Activated CD8-positive, alpha-beta memory T cell treated with anti-CD3 and anti-CD28 coated beads for 4 hours (primary cell): ENCODE measurements at places on chromosomes 16 and 17.
A peak's percentile ranks its signal among the peaks of the same experiment; 100 is the strongest.

DNA sequence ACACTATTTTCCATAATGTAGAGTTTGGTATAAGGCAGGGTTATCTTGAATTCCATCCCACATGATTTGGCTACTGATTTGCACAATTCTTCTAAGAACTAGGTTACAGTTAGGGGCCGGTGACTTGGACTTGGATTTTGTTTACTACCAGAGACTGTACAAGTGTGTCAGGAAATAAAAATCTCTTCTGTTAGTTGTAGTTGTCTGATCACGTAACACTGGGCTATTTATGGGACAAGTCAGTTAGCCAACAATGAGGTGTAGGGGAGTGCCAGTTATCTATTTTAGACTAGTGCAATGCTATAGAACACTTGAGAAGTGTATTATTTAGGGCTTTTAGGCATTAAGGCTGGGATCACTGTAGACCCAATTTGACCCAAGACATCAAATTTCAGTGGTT is 39.7 kb upstream of the GHDC start:
- no peak for DNase-seq

DNA sequence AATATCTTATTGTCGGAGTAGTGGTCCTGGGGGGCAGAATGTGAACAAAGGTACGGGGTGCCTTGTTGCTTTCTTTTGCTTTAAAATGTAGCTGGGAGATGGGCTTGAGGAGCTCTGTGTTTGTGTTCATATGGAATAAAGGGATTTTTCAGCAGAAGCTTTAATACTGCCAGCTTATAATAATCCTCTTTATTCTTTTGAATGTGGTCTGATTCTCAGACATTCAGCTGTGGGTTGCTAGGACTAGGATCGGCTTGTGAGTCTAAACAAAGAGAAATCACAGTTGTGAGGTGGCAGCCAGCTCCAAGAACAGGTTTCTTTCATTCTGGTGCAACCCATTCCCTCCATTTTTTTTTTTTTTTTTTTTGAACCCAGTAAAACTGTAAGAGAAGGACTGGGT is 7.2 kb downstream of the MRPL58 start:
- no peak for DNase-seq

GRCh38 chr17:72455562-72455961 is 334.7 kb downstream of the SOX9 start:
- no peak for DNase-seq

GRCh38 chr17:75624021-75624420 is 9.2 kb upstream of the SMIM5 start:
- no peak for DNase-seq

GRCh38 chr17:59485946-59486345 is 79.5 kb upstream of the DHX40 start:
- DNase-seq: no peak

DNA sequence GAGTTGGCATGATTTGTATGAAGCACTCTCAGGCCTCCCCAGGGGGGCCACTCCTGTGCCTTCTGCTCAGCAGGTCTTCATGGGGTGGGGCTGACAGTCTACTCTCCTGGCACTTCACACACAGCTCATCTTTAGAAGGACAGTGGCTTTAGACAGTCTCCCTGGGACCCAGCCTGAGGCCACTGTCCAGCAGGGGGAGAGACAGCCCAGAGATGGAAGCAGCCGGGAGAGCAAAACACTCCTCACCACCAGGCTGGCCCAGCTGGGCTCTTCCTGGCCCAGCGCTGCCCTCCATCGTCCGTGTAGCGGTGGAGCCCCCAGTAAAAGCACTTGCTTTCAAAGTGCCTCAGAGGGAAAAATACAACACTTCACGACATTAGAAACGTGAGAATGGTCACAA is 62.0 kb upstream of the CRHR1 start:
- no peak for DNase-seq

DNA sequence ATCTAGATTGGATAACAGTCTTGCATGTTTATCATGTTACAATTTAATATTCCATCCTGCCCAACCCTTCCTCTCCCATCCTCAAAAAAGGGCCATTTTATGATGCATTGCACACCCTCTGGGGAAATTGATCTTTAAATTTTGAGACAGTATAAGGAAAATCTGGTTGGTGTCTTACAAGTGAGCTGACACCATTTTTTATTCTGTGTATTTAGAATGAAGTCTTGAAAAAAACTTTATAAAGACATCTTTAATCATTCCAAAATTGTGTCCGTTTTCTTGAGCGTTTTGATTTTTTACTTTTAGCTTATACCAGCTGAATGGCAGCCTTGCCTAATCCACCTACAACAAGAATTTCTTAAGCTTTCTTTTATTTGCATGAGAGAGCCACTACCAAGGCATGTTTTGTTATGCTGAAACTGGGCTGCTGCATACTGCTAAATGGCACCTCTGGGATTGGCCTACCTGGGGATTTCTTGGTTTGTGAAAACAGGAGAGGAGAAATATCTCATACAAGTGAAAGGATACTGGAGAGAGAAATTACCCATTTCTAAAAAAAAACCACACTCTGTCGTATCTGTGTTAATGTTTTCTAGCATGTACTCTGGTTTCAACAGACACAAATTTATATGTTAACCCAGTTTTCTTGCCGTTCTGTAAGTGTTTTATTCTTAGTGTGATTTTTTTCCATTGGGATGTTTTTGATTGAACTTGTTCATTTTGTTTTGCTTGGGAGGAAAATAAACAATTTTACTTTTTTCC is 52.2 kb downstream of the TUBD1 start:
- no peak for DNase-seq

- DNase-seq: no peak
Observed at GRCh38 chr17:35286120-35286781, 43.4 kb downstream of the SLFN5 start.

DNA sequence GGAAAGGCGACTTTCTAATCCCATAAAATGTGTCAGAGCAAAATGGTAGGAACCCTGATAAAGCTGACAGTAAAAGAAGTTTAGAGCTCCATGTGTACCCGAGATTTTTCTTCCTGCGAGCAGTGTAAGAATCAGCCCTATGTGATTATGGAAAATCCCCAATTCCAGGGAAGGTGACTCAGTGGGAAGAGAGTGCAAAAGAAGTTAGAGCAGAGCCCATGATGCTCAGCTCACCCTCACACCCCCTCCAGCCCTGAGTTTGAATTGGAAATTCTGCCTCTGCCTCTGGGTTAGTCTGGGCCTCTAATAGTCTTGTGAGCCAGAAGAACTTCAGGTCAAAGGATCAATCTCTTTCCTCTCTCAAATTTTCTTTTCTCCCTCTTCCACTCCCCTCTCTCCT is 12.5 kb downstream of the C17orf78 start:
- DNase-seq: no peak

- no peak for DNase-seq
Observed at GRCh38 chr16:86292942-86293341, 217.4 kb upstream of the FOXF1 start.

GRCh38 chr16:3988011-3988410 is 107.5 kb upstream of the CREBBP start:
- DNase-seq: no peak

GRCh38 chr17:46916211-46916610 is 6.7 kb upstream of the GOSR2 start:
- DNase-seq: no peak

GRCh38 chr16:58022601-58023371 is 2.8 kb upstream of the MMP15 start:
- no peak for DNase-seq

- DNase-seq: no peak
Observed at GRCh38 chr16:58399718-58400633, 7.7 kb downstream of the GINS3 start.

GRCh38 chr16:15477802-15478201 is 43.4 kb downstream of the BMERB1 start:
- DNase-seq: no peak

DNA sequence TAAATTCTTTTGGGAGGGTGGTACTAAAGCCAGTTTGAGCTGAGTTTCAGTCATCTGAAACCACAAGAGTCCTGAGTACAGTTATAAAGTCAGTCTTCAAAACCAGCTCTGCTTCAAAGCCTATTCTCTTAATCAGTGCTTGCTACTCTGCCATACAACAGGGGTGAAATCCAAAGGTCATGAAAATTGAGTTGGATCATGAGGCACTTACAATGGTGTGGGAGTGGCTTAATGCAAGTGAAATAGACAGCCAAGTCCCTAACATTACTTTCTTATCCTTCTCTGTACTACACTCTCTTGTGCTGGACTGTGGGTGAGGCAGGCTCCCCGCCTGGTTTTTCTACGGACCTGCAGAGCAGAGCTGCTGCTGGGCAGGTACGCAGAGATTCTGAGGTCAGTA is 12.4 kb downstream of the CBLN1 start:
- no peak for DNase-seq

GRCh38 chr16:3573146-3573815 is 3.9 kb downstream of the NLRC3 start:
- DNase-seq: no peak

DNA sequence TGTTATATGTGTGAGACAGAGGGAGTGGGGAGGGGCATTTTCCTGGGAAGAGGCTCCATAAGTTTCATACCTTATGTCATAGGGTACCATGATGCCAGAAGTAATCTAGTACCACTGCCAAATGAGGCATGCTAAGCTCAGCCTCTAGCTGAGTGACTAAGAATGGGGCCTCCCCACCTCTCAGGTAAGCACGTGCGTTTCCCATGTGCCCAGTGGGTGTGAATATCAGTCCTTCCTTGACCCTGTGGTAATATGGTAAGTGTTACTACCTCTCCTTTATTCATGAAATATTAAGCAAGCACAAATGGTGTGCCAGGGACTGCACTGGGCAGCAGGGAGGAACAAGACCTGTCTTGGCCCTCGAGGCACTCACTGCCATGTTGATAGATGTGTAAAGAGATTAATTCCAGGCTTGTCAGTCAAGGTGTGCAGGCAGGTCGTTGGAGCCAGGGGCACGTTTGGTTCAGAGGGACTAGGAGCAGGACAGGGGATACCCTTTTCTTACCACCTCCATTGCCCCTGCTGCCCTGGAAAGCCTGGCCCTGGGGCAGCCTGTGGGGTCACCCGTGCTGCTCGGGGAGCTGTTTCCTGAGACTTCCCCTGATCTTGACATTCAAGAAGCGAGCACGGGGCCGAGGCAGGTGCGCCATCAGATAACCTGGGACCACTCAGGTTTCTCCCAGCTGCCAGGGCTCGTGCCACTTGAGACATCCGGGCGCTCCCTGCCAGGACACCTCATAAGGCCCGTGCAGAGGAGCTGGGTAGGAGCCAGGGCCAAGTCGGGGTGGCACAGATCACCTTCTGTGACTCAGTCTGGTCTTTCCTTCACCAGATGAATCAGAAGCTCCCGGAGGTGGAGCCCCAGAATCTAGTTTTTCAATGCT is 8.8 kb downstream of the RSAD1 start:
- DNase-seq: no peak

- no peak for DNase-seq
Observed at GRCh38 chr17:41417127-41417526, 7.3 kb downstream of the KRT37 start.

- no peak for DNase-seq
Observed at GRCh38 chr17:63987221-63988126, 10.7 kb upstream of the PRR29 start.

- DNase-seq: no peak
Observed at GRCh38 chr17:9768381-9768934, 22.9 kb downstream of the DHRS7C start.

DNA sequence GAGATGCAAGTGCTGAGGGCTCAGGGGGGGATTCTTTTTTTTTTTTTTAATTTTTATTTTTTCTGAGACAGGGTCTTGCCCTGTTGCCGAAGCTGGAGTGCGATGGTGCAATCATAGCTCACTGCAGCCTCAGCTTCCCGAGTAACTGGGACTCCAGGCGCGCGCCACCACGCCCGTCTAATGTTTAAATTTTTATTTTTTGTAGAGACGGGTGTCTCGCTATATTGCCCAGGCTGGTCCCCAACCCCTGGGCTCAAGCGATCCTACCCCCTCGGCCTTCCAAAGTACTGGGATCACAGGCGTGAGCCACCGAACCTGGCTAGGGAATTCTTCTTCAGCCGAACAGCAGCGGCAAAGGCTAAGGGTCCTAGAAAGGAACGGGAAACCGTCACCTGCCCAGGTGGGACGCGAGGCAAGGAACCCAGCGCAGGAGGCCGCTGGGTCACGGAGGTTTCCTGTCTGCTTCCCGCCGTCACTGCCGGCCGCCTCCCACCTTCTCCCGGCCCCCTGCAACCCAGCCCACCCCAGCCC is 13.3 kb upstream of the OR1F1 start:
- no peak for DNase-seq

- peak; percentile 78 for DNase-seq
Observed at GRCh38 chr17:55238179-55238930, 26.4 kb upstream of the HLF start.

DNA sequence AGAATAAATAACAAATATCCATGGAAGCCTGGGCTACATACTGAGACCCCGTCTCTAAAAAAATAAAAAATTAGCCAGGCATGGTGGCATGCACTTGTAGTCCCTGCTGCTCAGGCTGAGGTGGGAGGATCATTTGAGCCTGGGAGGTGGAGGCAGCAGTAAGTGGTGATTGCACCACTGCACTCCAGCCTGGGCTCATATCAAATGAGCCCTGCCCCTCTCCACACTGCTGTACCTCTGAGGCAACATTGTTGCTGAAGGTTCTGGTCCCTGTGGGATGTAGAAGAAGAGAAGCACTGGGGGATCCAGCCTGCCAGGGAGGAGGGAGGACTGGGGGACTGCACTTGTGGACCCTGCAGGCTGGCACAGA is 11.4 kb upstream of the ARHGAP23 start:
- DNase-seq: no peak

- no peak for DNase-seq
Observed at GRCh38 chr17:47866941-47867340, 16.0 kb upstream of the SP6 start.

DNA sequence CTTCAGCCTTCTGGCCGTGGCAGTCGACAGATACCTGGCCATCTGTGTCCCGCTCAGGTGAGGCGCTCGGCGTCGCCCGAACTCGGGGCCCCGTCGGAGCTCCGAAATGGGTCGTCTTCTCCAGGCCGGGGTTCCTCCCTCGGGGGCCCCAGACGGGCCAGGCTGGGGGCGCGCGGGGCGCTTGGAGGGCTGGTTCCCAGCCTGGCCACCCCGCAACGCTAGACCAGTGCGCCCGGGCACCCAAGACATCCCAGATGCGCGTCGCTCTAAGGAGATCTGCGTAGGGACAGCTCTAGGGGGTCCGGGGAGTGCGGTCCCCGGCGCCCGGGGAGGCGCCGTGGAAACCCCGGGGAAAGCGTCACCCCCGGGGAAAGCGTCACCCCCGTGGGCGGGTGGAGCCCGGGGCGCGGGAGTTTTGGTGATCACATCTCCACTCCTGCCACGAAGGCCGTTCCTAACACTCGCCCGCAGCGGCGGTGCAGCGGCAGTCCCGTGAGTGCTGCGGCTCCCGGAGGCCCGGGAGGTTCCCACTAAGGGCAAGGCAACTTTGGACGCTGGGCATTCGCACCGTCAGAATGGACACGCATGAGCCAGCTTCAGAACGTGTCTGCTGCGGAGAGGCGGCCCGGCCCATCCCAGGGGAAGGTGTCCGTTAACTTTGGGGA is 729 bp downstream of the ADORA2B start:
- DNase-seq: peak; percentile 27

GRCh38 chr16:8953064-8953463 is 10.6 kb downstream of the USP7 start:
- no peak for DNase-seq

- DNase-seq: no peak
Observed at GRCh38 chr16:65414284-65414984, 292.6 kb upstream of the CDH11 start.

GRCh38 chr17:42682722-42683403 is 532 bp downstream of the CNTNAP1 start:
- no peak for DNase-seq

- no peak for DNase-seq
Observed at GRCh38 chr17:28895794-28896447, 1.6 kb downstream of the FLOT2 start.
